PC-3 (cell line): ENCODE measurements at places on chromosomes 12 and 14. TPM values are rescaled to one million over a fixed set of nuclear protein-coding genes. Genes with fewer than 3 reads are reported as not detected.

GRCh38 chr12:93016752-93017350, 87.8 kb upstream of the EEA1 start:
- peaks cover 22% of the 10 kb centered on the region for H3K4me1 ChIP-seq
- H3K27ac ChIP-seq, result no peak overlapping the region
- no peaks in the 10 kb centered on the region for H3K36me3 ChIP-seq
- H3K4me3 ChIP-seq, result no peak overlapping the region
- no peaks in the 10 kb centered on the region for H3K27me3 ChIP-seq

DNA sequence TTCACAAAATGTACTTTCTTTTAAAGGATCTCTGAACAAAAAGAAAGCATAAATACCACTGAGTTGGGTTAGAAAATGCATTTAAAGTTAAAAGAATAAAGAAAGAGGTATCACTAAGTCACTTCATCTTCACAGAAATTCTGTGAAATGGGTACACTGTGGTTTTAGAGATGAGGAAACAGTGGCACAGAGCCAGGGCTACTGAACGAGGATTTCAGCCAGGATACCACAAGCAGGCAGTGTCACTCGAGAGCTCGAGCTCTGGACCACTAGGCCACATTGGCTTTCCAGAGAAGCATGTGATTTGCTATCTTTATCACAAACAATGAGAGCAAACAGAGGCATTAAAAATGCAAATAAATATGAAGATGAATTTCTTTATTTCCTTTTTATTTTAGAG, 51.0 kb downstream of the WDHD1 start:
- H3K27ac ChIP-seq, result no peak overlapping the region
- no peaks in the 10 kb centered on the region for H3K27me3 ChIP-seq
- H3K4me3 ChIP-seq, result no peak overlapping the region
- DNase-seq, result no peak

DNA sequence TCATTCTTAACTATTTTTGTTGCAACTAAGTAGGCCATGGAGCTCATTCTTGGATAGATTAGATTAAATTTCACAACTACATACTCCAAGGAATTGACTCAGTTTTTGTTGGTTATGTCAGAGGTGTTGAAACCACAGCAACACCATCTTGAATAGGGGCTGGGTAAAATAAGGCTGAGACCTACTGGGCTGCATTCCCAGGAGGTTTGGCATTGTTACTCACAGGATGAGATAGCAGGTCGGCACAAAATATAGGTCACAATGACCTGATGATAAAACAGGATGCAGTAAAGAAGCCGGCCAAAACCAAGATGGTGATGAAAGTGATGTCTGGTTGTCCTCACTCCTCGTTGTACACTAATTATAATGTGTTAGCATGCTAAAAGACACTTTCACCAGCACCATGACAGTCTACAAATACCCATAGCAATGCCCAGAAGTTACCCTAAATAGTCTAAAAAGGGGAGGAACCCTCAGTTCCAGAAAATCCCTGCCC, 20.9 kb downstream of the DMAC2L start:
- no peak overlapping the region for H3K4me3 ChIP-seq
- no peaks in the 10 kb centered on the region for H3K27me3 ChIP-seq
- no peak overlapping the region for H3K27ac ChIP-seq
- DNase-seq, result peak; percentile 70
- H3K36me3 ChIP-seq, result no peaks in the 10 kb centered on the region
- peaks cover 12% of the 10 kb centered on the region for H3K4me1 ChIP-seq

GRCh38 chr14:51210594-51210993, 29.5 kb upstream of the TMX1 start:
- no peak overlapping the region for H3K27ac ChIP-seq
- H3K4me3 ChIP-seq, result no peak overlapping the region
- no peaks in the 10 kb centered on the region for H3K27me3 ChIP-seq
- DNase-seq, result no peak
- H3K36me3 ChIP-seq, result no peaks in the 10 kb centered on the region
- peaks cover 9% of the 10 kb centered on the region; the same call in 1 of the 2 replicates for H3K4me1 ChIP-seq

GRCh38 chr12:66111605-66112004, 18.9 kb downstream of the LLPH start:
- H3K36me3 ChIP-seq, result no peaks in the 10 kb centered on the region
- no peak for DNase-seq
- H3K4me1 ChIP-seq, result peaks cover 4% of the 10 kb centered on the region; the same call in 1 of the 2 replicates
- no peak overlapping the region for H3K27ac ChIP-seq

DNA sequence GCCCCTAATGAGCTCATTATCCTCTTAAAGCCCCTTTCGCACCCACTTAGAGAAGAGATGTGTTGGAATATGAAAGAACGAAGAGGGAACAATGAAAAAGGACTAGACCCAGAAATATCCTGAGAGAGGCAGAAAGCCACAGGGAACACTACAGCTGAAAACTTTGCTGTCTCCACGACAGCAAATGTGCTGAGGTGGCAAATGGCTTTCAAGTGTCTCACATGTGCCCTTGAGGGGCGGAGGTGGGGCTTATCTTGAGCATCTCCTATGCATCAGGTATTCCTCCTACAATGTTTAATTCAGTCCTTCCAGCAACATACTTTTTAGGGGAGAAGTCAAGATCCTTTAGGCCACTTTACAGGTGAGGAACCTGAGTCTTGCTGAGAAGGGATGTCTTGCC, 62.9 kb downstream of the WSCD2 start:
- no peak overlapping the region for H3K4me3 ChIP-seq
- H3K27ac ChIP-seq, result no peak overlapping the region
- no peaks in the 10 kb centered on the region for H3K36me3 ChIP-seq

DNA sequence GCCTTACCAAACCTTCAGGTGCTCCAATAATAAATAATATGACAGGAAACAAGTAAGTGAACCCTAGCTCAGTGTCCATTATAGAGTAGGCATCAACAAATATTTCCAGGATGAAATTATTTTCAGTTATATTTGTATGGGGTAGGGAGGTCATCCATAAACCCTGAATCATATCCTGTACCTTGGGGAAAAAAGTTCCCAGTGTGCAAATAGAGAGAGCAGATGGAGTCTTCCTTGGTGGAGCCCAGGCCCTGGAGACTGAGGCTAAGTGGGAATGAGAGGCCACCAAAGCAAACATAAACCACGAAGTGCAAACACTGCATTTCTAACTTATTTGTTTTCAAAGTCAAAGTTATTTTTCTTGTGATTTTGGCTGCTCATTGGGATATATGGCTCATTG, 8.5 kb upstream of the ERP27 start:
- DNase-seq, result peak; percentile 74
- H3K4me3 ChIP-seq, result no peak overlapping the region
- no peaks in the 10 kb centered on the region for H3K36me3 ChIP-seq
- peak overlapping the region; percentile 46 for H3K27ac ChIP-seq

GRCh38 chr12:69579029-69579428, 6.2 kb upstream of the CCT2 start:
- H3K36me3 ChIP-seq, result peaks cover 14% of the 10 kb centered on the region; the same call in 1 of the 2 replicates
- H3K4me3 ChIP-seq, result no peak overlapping the region
- DNase-seq, result no peak
- peaks cover 7% of the 10 kb centered on the region; the same call in 1 of the 2 replicates for H3K4me1 ChIP-seq

GRCh38 chr12:130818272-130818634, 20.8 kb downstream of the STX2 start:
- H3K36me3 ChIP-seq, result peaks cover 1% of the 10 kb centered on the region; the same call in 1 of the 2 replicates
- peaks cover 11% of the 10 kb centered on the region; the same call in 1 of the 2 replicates for H3K4me1 ChIP-seq
- H3K27ac ChIP-seq, result peak overlapping the region; percentile 60

GRCh38 chr12:15672671-15673270, 116.4 kb downstream of the EPS8 start:
- H3K27me3 ChIP-seq, result no peaks in the 10 kb centered on the region
- no peak for DNase-seq
- no peaks in the 10 kb centered on the region for H3K36me3 ChIP-seq
- no peak overlapping the region for H3K27ac ChIP-seq
- no peaks in the 10 kb centered on the region for H3K4me1 ChIP-seq
- no peak overlapping the region for H3K4me3 ChIP-seq

- peak; percentile 19 for DNase-seq
- peaks cover 2% of the 10 kb centered on the region; the same call in 1 of the 2 replicates for H3K36me3 ChIP-seq
- peaks cover 7% of the 10 kb centered on the region for H3K4me1 ChIP-seq
- no peak overlapping the region for H3K27ac ChIP-seq
Measured at GRCh38 chr12:57741844-57742738, 2.7 kb upstream of the TSPAN31 start.

- H3K36me3 ChIP-seq, result no peaks in the 10 kb centered on the region; the same call in 1 of the 2 replicates
- peak overlapping the region; percentile 94 for H3K27ac ChIP-seq
- peaks cover 51% of the 10 kb centered on the region for H3K4me1 ChIP-seq
- peak overlapping the region; percentile 57 for H3K4me3 ChIP-seq
- no peaks in the 10 kb centered on the region for H3K27me3 ChIP-seq
Measured at GRCh38 chr14:22556021-22556989, 32.7 kb downstream of the DAD1 start.

GRCh38 chr14:76371066-76371465, 4.9 kb upstream of the ESRRB start:
- DNase-seq, result no peak
- peaks cover 85% of the 10 kb centered on the region for H3K27me3 ChIP-seq
- H3K4me3 ChIP-seq, result no peak overlapping the region
- no peaks in the 10 kb centered on the region for H3K36me3 ChIP-seq
- H3K27ac ChIP-seq, result no peak overlapping the region

DNA sequence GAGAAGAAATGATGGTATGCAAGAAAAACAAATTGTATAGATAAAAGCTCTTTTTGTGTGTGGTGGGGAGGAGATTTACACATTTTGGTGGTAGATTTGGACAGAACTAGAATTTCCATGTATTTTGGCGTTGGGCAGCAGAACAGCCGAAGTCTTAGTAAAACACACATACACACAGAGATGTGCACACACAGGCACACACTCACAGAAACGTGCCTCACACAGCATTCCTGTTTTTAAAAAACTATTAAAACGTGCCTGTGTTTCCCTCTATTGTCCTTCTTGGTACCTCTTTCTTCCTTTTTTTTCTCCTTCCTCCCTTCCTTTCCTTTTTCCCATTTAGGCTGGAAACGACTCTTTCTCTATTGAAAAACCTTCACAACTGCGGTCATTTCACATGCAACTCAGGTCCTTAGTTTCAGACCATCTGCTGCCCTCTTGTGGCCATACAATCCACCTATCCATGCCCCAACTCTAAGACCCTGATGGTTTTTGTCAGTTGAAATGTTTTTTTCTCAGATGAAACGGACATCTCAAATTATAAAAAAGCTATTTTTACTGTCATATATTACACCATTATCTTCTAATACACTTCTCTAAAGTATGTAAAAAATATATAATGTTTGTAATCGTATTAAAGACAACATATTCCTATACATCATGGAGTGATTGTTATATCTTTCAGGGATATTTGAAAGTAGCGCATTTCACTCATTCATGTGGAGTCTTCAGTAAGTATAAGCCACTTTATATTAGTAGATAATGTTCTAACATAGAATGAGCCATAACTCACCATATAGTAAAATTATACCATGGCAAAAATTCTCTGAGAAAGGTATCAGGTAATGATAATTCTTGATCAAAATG, 386.7 kb upstream of the NOVA1 start:
- H3K27me3 ChIP-seq, result peaks cover 19% of the 10 kb centered on the region
- no peaks in the 10 kb centered on the region for H3K36me3 ChIP-seq
- no peak overlapping the region for H3K27ac ChIP-seq
- no peak overlapping the region for H3K4me3 ChIP-seq

DNA sequence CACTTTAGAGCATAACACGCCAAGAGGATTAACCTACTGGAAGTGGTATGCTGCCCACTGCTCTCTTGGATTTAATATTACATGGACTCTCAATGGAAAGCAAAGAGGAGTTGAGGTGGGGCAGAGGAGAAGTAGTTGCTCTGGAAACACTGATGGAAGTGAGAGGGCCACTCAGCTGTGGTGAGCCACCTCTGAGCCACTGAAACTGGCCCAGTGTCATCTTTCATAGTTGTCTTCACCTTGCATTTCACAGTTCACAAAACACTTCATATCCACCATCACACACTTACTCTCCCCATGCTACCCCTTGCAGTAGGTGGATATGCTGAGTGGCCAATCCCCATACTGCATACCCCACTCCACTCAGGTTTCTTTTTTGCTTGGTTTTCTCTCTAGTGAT, 12.2 kb upstream of the PCED1B start:
- H3K4me1 ChIP-seq, result peaks cover 14% of the 10 kb centered on the region
- H3K36me3 ChIP-seq, result no peaks in the 10 kb centered on the region
- H3K27ac ChIP-seq, result no peak overlapping the region
- no peaks in the 10 kb centered on the region for H3K27me3 ChIP-seq
- DNase-seq, result no peak

DNA sequence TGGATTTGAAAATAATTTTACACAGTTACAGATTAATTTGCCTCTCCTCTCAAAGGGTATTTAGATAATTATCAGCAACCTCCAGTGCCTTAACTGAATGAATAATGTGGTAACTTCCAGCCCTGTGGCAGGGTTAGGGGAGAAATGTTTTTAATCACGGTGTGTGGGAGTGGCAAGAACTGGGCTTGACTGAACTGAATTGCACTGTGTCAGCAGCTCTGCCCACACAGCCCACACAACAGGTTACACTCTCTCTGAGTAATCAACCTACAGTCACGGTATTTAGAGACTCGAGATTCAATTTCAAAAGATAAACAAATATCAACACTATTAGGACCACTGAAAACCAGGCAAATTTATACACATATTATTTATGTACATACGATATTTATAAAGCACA, 198.5 kb downstream of the KCNC2 start:
- H3K27ac ChIP-seq, result no peak overlapping the region
- no peak overlapping the region for H3K4me3 ChIP-seq
- peak; percentile 37 for DNase-seq
- no peaks in the 10 kb centered on the region for H3K4me1 ChIP-seq
- no peaks in the 10 kb centered on the region for H3K36me3 ChIP-seq

DNA sequence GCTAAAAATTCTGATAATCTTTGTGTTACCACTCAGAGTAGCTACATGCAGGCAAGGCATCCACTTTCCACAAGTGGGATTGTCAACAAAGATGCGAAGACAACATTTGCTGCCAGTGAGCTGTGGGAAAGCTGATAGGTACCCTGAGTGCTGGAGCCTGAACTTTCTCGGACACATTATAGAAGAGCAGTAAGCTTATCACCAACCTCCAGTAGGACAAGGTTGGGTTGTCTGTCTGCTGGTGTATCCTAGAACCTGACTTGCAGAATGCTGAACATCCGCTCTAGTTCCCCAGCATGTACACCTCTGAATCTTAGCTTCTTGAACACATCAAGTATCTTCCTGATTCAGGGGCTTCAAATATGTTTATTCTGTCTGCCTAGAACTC, 103.8 kb upstream of the PPM1H start:
- no peaks in the 10 kb centered on the region for H3K4me1 ChIP-seq
- H3K36me3 ChIP-seq, result no peaks in the 10 kb centered on the region
- H3K27ac ChIP-seq, result no peak overlapping the region
- DNase-seq, result no peak
- no peaks in the 10 kb centered on the region for H3K27me3 ChIP-seq
- H3K4me3 ChIP-seq, result no peak overlapping the region

- no peaks in the 10 kb centered on the region for H3K27me3 ChIP-seq
- H3K27ac ChIP-seq, result no peak overlapping the region
- DNase-seq, result no peak
- H3K4me1 ChIP-seq, result peaks cover 44% of the 10 kb centered on the region
- no peak overlapping the region for H3K4me3 ChIP-seq
- H3K36me3 ChIP-seq, result no peaks in the 10 kb centered on the region
Measured at GRCh38 chr12:58301730-58302122, 360.4 kb downstream of the ATP23 start.

GRCh38 chr14:105169776-105170655, 1.4 kb upstream of the JAG2 start:
- DNase-seq, result no peak
- H3K4me1 ChIP-seq, result peaks cover 20% of the 10 kb centered on the region
- no peaks in the 10 kb centered on the region for H3K36me3 ChIP-seq

- no peaks in the 10 kb centered on the region for H3K27me3 ChIP-seq
- no peaks in the 10 kb centered on the region for H3K36me3 ChIP-seq
- H3K4me1 ChIP-seq, result no peaks in the 10 kb centered on the region
- H3K27ac ChIP-seq, result no peak overlapping the region
- DNase-seq, result no peak
- H3K4me3 ChIP-seq, result no peak overlapping the region
Measured at GRCh38 chr14:90606434-90606833, 209.6 kb downstream of the CALM1 start.

ITGB7 gene
- 1.9 and 3.4 TPM in 2 replicates for total RNA-seq

IQSEC3 gene
- 0.11 TPM in 1 of 2 replicates, not detected in the other for total RNA-seq

ZC3H10 gene
- total RNA-seq, result 4.8 and 5.6 TPM in 2 replicates

PMCH gene
- total RNA-seq, result not detected in 2 replicates
